Brain microvascular endothelial cell (primary cell): ENCODE measurements at places on chromosomes 1 and 21.

DNA sequence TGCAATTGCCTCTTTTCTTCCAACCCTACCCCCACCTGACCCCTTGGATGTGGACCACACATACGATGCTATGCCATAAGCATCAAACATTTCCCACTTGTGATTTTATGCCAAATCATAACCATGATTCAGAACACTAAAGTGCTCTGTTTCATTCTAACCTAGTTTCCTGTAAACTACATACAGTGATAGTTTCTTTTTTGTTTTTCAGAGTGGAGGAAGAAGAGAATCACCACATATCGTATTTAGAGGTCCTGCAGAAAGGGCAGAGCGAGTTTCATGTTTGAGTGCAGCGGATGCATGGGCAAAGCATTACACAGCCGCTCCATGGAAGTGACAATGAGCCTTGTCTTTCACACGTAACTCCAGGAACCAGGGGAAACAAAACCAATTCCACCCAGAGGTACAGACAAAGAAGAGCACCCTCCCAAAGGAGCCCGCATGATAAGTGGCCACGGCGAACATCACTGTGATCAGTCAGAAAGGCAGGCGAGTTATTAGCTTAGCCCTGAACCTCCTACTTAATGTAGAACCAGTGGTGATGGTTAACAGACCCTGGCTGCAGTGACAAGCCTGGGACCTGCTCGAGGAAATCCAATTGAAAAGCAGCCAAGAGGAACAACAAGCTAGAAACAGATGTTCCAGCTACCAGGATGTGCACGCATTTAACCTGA lies 64.0 kb upstream of the ZNF281 start:
- no peak for DNase-seq

DNA sequence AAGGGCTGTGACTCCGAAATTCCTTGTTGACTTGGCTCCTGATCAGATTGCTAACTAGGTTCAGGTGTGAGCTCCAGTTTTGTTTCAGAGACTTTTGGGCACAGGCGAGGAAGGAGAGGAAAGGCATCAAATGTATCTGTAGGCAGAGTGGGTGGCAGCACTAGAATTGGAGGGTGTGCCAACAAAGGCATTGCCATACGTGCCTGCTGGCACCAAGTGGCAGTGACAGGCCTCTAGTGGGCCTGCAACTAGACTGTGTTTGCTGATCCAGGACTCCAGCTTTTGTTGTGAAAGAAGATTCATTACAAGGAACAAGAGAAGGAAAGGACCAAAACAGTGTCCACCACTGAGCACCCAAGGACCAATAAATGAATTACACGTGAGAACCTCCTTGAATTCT lies 79.5 kb downstream of the TM2D1 start:
- no peak for DNase-seq

DNA sequence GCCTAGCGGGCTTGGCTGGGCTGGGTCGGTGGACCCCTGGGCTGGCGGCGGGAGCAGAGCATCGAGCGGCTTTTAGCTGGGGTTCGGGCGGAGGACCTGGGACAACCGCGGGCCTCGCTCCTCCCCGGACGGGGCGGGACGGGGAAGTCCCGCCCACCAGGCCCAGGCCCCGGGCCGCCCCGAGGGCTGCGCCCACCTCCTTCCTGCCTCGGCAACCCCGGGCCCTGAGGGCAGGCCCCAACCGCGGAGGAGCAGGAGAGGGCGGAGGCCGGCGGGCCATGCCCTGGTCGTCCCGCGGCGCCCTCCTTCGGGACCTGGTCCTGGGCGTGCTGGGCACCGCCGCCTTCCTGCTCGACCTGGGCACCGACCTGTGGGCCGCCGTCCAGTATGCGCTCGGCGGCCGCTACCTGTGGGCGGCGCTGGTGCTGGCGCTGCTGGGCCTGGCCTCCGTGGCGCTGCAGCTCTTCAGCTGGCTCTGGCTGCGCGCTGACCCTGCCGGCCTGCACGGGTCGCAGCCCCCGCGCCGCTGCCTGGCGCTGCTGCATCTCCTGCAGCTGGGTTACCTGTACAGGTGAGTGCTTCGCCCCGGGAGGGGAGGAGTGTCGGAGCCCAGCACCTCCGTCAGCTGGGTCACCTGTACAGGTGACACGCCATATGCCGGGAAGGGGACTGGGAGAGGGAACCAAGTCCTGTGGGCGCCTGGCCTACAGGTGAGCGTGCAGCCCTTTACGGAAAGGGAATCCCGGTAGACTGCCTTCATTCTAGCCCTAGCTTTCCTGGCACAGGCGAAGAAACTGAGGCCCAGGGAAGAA lies at the start of gene XKR8:
TSS of gene XKR8 (plus strand) at position 182 of the 812 bp plus-strand sequence. CDS start at position 279, 97 bp downstream.
- peak; percentile 51 for DNase-seq

- DNase-seq = no peak
These were observed 187.7 kb upstream of the FOXD3 start for GRCh38 chr1:63134501-63135173.

DNA sequence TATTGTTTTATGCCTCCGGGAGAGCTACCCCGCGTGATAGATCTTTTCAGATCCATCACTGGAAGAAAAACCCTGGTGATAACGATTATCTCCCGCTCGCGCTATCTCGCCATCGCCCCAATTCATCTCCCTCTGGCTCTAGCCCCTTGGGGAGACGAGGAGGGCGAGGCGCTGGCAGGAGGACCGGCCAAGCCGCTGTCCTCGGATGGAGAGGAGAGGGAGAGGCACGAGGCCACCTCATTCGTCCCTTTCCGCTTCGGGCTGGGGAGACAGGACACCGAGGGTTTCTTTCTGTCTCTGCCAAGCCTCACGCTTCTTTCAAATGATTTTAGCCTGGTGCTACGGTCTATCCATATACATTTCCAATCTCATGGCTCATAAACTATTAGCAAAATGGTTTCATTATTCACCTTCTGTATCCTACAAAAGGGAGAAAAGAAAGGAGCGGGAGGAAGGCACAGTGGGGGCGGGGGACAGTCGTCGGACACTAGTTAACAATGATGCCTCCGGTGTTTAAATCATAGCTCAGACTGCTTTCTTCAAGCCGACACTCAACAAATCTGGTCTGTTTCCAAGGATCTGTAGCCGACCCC lies 415.0 kb upstream of the ESRRG start:
- DNase-seq = no peak

GRCh38 chr1:234083460-234083859 lies 179.0 kb downstream of the SLC35F3 start:
- DNase-seq = no peak

DNA sequence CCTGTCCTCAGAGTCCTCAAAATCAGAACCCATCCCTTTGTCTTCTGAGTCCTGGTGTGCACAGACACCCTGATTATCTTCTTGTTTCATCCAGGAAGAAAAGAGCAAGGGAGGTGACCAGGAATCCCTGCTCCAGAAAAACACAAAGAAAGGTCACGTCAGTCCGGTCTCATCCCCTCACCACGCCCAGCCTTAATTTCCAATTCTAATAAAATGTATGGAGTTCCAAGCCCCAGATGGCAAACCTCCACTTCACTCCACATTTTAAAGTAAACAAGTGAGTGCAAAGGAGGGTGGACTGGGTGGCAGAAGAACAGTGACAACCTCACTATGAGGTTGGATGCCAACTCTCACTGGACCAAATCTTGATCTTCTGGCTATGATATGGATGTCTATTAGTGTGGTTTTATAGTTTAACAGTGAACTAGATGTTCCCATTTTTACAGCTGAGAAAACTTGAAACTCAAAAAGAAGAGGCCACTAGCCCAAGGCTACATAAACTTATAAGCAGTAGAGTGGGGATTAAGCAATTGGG lies 22.0 kb downstream of the ZNF697 start:
- no peak for DNase-seq

GRCh38 chr1:212794561-212795014 lies 2.9 kb downstream of the TATDN3 start:
- no peak for DNase-seq

GRCh38 chr21:45975020-45975666 lies 6.4 kb upstream of the COL6A1 start:
- DNase-seq = no peak

GRCh38 chr1:171743081-171743870 lies 1.4 kb upstream of the VAMP4 start:
- DNase-seq = peak; percentile 63

DNA sequence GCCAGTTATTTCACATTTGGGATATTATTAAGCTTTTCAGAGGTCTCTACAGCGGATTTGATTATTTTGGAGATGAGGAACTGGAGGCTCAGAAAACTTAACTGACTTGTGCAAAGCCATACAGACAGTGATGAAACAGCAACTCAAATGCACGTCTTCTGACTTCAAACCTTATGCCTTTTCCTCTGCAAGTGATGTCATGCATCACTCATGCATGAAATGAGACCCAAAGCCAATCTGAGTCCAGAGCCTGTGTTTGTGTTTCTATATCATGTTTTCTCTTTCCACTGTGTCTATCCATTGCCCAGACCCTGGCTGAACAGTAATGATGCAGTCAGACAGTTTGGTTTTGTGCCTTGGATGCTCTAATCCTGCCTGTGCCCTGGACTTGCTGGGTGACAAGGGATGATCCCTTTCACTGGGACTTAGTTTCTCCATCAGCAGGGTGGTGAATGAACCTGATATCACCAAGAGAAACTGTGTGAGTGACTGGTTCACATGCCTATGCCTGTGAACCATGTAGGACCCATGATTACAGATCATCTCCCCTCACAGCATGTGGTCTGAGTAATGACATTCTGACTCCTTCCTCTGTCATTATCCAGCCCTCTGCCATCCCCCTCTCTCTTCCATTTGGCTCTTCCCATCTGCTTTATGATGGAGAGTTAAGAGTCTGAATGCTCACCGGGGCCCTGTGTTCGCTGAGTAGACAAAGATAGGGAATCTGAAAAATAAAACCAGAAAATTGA lies 33.4 kb downstream of the SLAMF6 start:
- DNase-seq = no peak

- DNase-seq = no peak
These were observed 30.2 kb upstream of the PRSS38 start for GRCh38 chr1:227785094-227785804.

- peak; percentile 61 for DNase-seq
These were observed 144.6 kb upstream of the TNR start for GRCh38 chr1:175887981-175888428.

GRCh38 chr1:203369666-203370065 lies 18.7 kb upstream of the FMOD start:
- no peak for DNase-seq

GRCh38 chr1:98277118-98277517 lies 356.3 kb upstream of the DPYD start:
- DNase-seq = peak; percentile 42

GRCh38 chr21:40095477-40095876 lies 228.2 kb downstream of the PCP4 start:
- no peak for DNase-seq

DNA sequence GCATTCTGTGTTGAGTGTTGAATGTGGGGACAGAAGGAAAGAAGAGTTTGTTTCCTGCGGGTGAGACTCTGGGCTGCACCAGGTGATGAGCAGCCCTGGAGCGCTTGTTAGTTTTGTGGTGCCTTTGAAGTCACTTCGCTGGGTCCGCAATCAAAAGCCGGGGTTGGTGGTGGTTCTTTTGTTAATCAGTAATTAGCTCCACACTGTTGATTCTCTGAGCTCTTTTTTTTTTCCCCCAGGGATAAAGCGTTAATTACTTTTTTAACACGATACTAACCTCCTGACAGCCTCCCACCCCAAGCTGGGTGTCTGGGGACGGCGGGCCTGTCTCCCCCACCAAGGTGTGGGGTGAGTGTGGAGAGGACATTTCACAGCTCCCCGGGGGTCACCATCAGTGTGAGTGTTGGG lies 56.6 kb downstream of the AGPAT3 start:
- no peak for DNase-seq

DNA sequence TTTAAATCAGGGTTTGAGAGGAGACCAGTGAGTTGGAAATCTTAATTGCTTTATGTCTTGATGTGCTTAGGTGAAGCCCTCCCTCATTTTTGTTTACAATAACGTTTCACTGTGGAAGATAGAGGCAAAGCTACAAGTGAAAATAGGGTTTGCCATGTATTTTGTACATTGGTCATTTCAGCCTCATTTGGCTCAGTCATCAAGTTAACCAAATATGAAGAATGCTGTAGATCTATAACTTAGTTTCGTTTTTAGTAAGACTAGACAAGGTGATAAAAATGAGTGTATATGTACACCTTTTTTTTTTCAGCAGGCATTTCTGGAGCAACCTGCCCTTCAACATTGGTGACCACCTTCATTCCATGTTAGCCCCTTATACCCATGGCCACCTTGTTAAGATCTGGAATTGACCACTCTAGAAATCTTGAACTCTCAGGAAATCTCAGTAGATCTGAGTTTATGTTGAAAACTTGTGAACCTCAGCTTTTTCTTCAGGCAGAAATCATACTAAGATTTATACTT lies 2.9 kb downstream of the NFYC start:
- no peak for DNase-seq

- DNase-seq = peak; percentile 97
These were observed at the start of gene CC2D1B for GRCh38 chr1:52365746-52366516. TSS of gene CC2D1B (minus strand) at chr1:52366205. CDS start at chr1:52364620, 1,585 bp downstream.

GRCh38 chr1:3679799-3680453 lies 27.6 kb downstream of the TP73 start:
- no peak for DNase-seq

- no peak for DNase-seq
These were observed 49.1 kb downstream of the ATP2B4 start for GRCh38 chr1:203675596-203676347.

DNA sequence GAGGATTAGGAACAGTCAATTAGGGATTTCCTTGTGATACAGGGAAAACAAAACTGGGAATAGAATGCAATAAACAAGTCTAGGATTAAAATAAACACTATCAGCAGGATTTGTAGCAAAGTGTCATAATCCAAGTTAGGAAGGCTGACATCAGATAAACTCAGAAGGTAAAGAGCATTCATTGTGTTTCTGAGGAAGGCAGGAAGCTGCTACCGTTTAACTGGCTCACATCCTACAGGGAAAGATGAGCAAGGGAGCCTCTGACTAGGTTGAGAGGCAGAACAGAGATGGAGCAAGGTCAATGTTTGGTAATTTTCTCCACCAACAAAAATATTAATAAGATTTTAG lies 124.7 kb downstream of the POU2F1 start:
- DNase-seq = no peak

GRCh38 chr1:22255341-22256212 lies 112.7 kb upstream of the WNT4 start:
- DNase-seq = peak; percentile 16

DNA sequence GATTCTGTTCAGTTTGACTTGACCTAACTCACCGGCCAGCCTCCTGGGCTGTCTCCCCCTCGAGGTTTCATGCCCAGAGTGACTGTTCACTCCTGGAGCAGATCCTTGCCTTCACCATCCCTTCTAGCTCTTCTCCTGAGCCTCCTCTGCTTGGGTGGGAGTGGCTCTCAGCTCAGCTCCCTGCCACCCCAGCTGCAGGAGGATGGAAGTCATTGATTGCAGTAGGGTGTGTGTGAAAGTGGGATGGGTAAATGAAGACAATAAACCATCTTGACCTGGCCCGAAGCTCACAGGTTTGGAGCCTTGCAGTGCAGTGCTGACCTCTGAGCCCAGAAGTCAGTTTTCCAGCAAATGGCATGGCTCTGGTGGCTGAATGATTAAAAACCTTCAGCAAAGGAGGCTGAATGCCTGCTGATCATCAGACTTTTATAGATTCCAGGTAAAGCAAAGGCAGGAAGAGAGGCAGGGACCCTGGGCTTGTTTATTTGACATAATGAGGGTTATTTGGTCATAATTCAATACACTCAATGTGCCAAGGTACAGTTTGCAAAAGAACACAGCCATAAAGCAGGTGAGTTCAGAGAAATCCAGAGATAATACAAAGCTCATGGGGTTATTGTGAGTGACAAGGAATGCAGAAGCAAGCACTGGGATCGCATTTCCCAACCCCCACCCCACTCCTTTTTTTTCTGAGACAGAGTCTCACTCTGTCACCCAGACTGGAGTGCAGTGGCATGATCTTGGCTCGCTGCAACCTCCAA lies 17.5 kb upstream of the TFF3 start:
- no peak for DNase-seq
